Stimulated activated CD8-positive, alpha-beta memory T cell treated with anti-CD3 and anti-CD28 coated beads, Interleukin-15, amount 100 ng/mL, for 24 hours (primary cell): ENCODE measurements at places on chromosomes 16 and 17.

DNA sequence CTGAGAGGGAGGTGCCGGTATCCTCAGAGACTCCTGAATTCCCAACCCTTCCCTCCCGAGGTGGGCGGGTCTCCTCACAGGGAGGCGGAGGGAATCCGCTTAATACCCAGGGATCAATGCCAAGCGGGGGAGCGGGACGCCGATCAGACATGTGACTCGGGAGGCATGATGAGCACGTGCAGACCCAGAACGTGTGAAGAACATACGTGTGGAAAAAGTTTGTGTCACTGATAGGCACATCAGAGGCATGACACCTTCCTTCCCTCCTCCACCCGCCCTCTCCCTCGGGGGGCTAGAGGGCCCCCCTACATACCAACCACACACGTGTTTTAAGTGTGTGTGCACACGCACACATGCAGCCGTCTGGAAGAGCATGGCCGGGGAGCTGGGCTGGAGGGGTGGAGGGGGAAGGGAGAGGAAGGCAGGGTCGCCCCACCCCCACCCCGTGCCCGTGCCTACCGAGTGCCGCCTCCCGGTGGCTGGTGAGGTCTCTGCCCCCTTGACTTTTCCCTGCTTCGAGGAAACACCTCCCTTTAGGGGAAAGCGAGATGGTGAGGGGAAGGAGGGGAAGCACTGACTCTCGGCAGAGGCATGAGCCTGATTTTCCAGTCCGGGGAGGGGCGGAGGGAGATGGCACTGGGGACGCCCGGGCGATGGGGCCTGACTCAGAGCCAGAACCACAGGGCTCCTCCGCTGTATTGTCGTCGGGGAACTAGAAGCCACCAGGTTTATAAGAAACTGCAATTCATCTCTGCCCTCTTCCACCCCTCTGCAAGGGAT lies 12.1 kb upstream of the TBX21 start:
- DNase-seq, result peak; percentile 67

DNA sequence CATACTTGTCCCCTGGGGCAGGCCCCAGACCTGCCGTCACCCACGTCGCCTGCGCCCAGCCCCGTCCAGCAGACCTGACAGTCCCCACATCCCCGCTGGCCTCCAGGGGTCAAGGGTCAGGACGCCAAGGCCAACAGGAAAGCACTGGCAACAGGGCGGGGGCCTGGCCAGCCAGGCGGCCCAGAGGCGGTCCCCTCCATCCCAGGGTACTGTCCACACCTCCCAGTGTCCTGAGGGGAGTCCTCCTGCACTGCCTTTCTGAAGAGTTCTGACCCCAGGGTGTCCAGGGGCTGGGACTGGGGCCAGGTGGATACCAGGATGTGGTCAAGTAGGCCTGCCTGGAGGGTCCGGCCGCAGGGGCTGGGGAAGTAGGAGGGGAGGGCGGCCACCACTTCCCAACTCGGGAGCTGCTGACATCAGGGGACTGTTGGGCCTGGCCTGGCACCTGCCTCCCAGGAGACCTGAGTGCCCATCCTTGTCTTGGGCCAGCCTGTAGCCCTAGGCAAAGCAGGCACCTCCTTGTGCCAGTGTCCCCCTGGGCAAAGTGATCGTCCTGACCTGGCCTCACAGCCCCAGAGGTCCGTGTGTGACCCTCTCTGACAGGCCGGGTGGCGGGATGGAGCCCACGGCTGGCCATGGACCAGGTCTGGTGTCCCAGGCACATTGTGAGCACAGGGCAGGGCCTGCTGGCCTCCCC lies 6.7 kb upstream of the AXIN1 start:
- DNase-seq, result no peak

DNA sequence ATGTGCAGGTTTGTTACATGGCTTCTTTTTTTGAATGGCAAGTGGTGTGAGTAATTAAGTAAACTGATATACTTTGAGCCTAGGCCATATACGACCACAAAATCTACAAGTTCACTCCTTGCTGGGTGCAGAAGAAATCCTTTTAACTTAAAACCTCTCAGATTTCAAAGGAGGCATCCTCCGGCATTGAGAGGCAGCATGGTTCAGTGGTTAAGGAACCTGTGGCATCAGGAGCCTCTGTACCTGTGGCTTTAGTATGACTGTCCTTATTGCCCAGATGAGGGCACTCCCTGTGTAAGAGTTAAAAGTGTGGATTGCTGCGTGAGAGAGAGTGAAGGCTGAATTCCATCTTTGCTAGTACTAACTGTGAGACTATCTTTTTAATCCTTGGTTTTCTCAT lies 3.3 kb downstream of the NLRP1 start:
- DNase-seq, result no peak

- DNase-seq, result no peak
Observed at GRCh38 chr17:59669944-59670343, 37.3 kb downstream of the PTRH2 start.

GRCh38 chr17:1010586-1010985 lies 13.7 kb downstream of the TIMM22 start:
- DNase-seq, result no peak

GRCh38 chr17:45016237-45016636 lies 35.2 kb downstream of the DCAKD start:
- DNase-seq, result no peak

DNA sequence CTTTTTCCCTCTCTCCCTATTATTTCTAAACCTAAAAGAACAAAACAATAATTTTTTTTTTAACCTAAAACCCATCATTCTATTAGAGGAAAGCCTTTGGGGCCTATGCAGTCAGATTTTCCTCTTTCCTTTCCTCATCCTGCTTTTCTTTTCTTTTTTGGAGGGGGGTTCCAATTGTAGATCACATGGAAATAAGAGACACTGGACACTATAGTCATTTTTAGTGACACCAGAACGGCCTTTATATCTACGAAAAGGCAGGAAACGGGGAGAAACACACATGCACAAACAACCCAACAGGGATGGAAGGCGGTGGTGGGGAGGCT lies 5.1 kb upstream of the ZFHX3 start:
- no peak for DNase-seq

DNA sequence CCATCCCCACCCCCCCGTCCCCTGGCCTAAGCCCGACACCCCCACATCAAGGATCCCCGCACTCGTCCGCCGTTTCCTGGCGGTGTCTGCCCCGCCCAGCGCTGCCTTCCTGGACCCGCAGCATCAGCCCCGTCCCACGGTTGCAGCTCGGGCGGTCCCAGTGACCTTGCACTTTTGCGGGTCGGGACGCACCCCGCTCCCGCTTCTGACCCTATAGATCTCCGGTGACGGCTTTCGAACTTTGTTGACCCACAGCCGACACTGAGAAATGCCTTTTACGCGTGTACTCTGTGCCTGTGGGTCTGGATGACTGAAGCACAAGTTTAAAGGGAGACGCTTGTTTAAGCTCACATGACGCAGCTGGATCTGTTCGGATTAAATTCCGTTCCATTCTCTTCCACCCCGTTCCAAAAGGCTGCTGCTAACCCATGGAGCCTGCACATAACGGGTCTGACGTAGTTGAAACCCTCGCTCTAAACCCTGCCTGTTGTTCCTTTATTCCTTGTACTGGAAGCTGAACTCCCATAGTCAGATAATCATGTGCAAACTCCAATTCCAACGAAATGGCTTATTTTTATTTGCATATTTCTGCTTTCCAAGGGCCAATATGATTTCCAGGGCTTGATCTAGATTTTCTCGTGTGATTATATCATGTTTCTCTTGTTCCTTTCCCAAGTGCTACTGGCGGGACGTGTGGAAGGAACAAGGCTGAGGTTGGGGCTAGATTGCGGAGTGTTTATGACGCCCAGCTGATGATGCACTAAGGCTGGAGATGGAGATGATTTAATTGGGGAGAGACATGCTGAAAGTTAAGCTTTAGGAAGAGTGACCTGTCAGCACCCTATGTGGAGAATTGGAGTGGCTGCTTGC lies 834 bp downstream of the FLYWCH1 start:
- DNase-seq, result no peak

DNA sequence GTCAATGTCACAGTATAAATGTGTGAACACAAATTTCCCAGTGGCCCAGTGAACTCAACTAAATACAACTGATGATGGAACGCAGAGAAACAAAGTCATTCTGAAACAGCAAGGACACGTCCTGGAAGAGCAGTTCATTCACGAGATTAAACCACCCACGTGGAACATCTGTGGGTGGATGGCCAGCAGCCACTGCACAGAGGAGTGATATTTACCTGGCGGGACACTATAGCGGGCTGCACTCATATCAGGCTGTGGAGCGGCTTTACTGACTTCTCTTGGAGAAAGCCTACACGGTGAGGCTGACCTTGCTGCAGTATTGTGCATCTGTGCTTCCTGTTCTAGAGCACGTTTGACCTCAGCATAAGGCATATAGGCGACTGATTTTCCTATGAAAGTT lies 87.3 kb downstream of the TTC19 start:
- no peak for DNase-seq

DNA sequence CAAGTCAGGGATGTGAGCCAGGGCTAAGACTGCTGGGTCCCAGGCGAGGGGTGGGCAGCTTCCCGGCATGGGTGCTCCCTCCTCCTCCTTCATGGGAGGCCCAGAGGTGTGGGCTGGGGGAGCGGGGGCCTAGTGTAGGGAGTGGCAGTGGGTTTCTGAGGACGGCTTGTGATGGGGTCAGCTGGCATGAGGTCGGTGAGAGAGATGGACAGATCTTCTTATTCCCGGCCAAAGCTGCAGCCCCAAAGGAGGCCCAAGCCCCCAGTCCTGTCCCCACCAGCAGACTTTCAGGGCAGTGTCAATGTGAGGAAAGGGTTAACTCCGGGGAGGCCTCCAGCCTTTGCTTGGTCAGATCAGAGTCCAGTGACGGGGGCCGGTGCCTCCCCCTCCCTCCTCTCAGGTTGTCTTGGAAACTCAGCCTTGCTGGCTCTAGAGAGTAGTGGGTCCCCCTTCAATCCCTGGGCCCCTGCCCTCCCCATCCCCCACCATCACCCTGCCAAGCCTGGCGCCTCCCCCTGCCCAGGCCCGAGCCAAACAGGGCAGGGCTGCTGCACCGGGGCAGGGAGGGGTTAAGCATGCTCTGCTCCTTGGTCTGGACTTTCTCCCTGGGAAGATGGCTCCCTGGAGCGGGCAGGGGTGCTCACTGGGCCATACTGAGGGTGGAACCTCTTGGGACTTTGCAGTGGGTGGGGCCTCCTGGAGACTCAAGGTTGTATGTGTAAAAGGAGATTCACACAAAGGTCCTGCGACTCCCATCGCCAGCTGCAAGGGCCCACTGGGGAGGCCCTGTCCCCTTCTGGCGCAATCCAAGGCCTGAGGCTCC lies 12.4 kb downstream of the NAT9 start:
- no peak for DNase-seq
